ENCODE measurements at places on chromosomes 11 and 22.

- DNase-seq = no peak
These were observed 157.9 kb downstream of the NCAM1 start for GRCh38 chr11:113119074-113119473.

- no peak for DNase-seq
These were observed 73.0 kb downstream of the BLID start for GRCh38 chr11:122042981-122043380.

GRCh38 chr22:50222508-50222907 lies 21.7 kb downstream of the SELENOO start:
- no peak for DNase-seq

GRCh38 chr11:130400781-130401483 lies 27.5 kb downstream of the ADAMTS8 start:
- no peak for DNase-seq

DNA sequence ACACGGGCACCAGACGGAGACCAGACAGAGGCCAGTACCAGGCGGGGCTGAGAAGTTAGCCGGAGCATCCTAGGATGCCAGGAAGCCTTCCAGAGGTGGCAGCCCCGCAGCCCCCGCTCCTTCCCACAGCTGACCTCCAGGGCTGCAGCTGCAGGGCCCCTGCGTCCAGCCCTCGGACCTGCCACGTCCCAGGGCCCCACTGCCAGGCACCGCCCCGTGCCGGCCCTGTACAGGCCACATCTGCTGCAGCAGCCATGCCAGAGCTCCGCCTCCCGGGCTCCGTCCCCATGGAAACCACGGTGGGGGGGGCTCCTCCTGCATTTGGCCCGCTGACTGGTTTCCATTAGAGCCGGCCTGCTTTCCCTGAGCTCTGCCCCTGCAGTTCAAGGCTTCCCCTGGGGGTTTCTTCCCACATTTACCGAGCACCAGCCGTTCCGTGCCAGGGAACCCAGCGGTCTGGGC lies 62.5 kb upstream of the PPARA start:
- DNase-seq = no peak

- DNase-seq = no peak
These were observed 78.4 kb downstream of the IGLL1 start for GRCh38 chr22:23501708-23502107.

DNA sequence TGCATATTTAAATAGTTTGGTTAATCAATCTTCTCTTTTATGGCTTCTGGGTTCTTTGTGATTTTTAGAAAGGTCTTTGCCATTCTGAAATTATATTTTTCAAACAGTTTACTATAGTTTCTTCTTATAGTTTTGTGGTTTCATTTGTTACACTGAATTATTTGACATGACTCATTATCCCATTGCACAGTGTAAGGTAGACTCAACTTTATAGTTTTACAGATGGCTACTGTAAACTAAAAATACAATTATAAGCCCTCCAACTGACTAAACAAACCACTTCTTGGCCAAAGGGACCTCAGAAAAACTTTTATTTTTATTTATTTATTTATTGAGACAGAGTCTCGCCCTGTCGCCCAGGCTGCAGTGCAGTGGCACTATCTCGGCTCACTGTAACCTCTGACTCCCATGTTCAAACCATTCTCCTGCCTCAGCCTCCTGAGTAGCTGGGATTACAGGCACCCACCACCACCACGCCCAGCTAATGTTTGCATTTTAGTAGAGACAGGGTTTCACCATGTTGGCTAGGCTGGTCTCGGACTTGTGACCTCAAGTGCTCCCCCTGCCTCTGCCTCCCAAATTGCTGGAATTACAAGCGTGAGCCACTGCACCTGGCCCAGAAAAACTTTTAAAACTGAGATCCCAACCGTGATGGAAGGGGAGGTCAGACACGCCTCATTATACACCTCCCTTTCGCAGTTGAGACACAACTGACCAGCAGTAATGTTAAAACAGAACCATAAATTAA lies 14.1 kb upstream of the RAC2 start:
- no peak for DNase-seq

DNA sequence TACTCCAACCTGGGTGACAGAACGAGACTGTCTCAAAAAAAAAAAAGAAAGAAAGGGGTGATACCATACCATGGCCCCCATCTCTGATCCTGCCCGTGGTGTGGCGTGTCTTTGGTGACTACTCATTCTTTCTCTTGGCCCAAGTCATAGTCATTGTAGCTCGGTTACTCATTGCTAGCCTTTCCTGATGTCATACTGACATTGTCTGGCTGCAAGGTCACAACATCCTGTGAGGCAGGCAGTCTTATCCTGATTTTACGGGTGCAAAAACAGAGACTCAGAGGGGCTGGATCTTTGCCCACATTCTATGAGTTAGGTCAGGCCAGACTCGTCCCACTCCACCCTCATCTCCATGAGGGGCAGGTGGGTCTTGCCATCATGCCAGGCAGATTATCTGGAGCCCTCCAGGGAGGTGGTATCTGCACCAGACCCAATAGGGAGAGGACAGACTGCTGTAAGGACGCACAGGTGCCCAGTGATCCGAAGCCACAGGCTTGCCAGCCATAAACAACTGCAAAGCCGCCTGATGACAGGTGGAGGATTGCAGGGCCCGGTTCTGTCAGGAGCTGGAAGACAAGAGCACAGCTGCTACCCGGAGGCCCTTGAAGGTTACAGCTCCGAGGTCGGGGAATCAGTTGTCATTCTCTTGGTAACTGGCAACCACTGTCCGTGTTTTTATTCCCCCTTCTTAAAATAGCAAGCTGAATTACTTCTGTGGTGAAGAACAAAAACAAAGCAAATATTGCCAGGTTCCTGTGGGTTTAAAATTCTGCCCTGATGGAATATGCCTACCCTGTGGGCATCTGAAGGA lies 13.8 kb downstream of the TOM1 start:
- DNase-seq = peak; percentile 14

GRCh38 chr11:128548649-128549255 lies 38.6 kb downstream of the ETS1 start:
- DNase-seq = no peak

DNA sequence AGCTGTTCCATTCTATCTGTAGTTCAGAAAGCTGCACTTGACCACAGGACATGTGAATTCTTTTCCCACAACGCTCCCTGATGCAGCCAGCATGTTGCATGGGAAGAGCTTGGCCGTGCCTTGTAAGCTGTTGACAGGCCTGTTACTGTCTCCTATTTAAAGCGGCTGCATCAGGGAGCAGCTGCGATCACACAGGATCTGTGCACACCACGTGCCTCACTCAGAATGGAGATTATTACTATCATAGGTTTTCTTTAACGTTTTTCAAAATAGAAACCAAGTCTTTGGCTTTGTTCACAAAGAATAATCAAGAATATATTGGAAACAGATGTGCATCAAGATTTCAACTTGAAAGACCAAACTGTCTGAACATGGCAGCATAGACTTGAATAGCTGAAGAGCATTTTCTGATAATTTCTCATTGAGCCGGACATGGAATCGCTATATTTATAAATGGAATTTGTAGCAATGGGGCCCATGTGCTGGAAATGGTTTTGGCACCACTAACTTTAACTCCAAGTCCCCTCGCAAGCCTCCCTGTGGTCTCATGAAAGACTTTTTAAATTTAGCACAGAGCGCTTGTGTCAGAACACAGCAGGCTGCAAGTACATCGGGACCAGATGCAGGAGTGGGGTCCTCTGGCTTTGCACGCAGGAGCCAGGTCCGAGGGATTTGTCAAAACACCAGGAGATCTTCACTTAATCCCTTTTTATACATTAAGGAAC lies 40.8 kb upstream of the MYO18B start:
- no peak for DNase-seq

- DNase-seq = no peak
These were observed 52.2 kb downstream of the CYTH4 start for GRCh38 chr22:37334461-37334858.

- no peak for DNase-seq
These were observed 37.3 kb upstream of the XBP1 start for GRCh38 chr22:28837640-28838039.

DNA sequence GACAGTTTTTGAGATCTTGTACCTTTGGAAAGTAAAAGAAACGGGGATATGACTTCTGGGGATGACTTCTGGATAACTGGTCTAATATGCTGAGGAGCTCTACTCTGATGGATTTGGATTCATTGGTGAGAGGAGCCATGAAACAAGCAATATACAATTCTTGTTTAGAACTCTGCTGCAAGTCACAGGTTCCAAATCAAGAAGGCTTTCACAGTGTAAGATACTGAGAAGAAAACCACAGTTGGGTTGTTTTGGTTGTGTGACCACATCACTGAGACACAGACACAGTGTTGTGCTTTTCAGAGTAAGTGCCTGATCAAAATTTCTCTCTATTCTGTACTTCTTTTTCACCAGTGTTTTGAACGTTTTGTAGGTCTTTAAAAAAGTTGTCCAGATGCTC lies 13.1 kb upstream of the UCP2 start:
- peak; percentile 26 for DNase-seq

DNA sequence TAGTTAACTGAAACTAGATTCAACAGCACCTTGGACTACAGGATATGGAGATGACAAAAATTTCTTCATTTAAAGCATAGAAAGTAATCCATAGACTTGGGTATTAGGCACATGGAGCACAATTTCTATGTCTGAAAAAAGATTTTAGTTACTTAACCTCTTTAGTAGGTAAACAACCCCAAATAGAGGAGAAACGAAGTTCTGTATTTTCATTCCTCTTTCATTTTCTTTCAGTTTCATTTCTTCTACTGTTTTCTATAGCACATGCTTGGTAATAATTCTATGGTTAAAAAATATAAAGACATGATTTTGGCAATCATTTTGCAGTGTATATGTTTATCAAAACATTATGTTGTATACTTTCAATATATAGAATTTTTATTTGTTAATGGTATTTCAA lies 99.5 kb downstream of the CASP12 start:
- DNase-seq = no peak

- no peak for DNase-seq
These were observed 20.6 kb upstream of the MUC5B start for GRCh38 chr11:1202154-1202775.

- no peak for DNase-seq
These were observed 127.9 kb upstream of the MTMR2 start for GRCh38 chr11:96051820-96052219.

GRCh38 chr22:50007057-50007511 lies 5.5 kb downstream of the IL17REL start:
- DNase-seq = no peak

DNA sequence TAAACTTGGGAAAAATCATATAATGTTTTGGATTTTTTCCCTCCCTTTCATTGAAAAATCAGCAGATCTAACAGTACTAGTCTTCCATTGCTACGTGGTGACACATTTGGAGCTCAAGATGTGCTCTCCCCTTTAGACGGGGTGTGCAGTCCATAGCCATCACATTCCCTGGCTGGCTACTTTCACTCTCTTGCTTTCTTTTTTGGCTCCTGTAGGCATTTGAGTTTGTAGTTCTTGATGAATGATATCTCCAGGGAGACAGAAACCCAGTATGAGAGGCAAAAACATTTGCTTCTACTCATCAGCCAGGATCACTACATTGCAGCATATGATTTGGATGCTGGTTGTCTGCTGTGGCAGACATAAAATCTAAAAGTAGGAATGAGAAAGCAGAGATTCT lies 12.1 kb downstream of the CCDC81 start:
- DNase-seq = no peak

DNA sequence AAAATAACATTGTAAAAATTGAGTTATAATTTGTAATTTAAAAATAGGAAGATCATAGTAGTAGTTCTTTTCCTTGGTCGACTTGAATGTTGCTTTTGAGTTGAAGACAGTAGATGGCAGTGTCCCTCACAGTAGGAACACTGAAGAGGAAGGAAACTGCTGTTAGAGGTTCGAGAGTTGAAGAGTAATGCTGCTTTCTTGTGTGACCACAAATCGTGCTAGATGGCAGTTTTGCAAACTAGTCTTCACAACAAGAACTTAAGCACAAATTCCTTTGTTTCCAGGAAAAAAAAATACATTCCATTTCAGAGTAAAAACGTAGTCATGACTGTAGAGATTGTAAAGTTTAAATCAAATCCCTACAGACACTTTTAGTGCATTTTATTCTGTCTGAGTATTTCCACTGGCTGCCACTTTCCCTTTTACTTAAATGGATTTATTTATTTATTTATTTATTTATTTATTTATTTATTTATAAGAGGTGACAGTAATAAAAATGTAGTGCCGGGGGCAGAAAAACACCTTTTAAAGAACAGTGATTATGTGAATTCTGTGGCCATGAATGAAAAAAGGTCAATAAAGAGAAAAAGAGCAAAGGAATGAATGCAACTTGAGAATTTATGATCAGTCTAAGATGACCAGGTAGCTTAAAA lies 54.6 kb downstream of the SPECC1L start:
- no peak for DNase-seq

DNA sequence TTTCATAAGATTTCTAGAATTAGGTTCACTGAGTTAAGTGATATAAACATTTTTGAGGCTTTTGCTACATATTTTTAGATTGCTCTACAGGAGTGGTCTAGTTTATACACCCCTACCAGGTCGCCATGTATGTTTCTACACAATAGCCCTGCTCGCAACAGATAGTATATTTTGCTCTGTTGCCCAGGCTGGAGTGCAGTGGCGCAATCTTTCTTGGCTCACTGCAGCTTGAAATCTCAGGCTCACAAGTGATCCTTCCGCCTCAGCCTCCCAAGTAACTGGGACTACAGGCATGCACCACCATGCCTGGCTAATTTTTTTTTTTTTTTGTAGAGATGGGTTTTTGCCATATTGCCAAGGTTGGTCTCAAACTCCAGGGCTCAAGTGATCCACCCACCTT lies 10.4 kb downstream of the ZNRF3 start:
- DNase-seq = no peak

DNA sequence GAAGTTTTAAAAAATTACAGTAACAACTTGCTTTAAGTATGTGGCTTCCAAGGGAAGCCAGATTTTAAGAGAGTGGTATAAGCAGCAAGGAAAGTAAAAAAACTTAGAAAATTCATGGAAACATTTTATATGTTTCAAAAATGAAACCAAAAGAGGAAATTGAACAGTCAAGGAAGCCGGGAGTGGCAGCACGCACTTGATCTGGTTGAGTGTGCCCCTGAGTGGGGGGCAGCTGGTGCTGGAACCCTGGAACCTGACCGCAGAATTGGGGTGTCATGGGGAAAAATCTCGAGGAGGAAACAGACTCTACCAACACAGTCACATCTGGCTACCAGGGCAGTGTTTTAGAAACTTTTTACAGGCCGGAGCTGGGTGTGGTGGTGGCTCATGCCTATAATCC lies 14.0 kb downstream of the MICALL1 start:
- DNase-seq = no peak

DNA sequence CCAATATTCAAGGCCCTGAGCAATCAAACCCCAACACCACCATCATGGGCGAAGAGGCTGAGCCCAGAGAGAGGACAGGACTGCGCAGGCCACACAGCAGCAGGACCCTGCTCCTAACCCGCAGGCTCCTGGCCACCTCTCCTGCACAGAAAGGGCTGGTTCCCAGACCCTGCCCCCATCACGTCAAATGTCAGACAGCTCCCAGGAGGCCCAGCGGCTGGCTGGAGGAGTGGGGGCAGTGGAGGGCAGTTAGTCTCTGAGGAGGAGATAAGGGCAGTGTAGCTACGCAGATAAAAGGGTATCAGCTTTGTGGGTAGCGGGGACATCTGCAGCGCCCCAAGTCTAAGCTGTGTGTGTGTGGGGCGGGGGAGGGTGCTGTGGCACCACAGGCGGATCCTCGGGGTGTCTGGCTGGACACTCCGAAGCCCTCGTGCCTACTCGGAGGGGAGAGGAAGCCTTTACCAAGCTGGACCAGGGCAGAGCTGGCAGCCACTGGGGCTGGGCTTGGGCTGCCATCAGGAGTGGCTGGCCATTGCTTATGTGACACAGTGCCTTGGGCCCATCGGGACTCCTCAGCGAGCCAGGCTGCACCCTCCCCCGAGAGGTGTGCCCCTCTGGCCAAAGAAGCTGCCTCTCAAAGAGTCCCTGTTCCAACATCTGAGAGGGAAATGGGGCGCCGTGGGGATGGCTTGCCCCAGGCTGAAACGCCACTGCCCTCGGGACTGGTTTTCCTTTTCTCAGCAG lies 21.5 kb downstream of the FADS3 start:
- DNase-seq = no peak
